ENCODE measurements at places on chromosomes 13 and 19.
A peak's percentile ranks its signal among the peaks of the same experiment; 100 is the strongest.

GRCh38 chr13:63501702-63502101 lies 2086.1 kb upstream of the PCDH20 start:
- DNase-seq, result no peak

DNA sequence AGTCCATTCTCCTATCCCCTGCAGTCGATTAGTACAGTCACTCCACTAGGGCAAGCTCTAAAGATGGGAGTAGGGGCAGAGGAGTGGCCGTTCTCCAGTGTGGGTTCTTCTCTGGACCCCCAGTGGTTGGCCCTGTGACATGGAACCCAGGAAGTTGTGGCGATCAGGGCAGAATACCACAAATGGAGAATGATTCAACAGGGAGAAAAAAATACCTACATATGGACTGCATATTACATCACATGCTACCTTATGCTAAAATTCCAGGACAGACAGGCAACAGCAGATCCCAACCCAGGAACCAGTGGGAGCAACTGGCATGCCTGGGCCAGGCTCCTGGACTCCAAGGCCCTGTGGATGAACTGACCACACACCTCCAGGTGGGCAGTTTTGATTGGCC lies 20.4 kb downstream of the POU2F2 start:
- DNase-seq, result no peak

GRCh38 chr13:114109641-114110041 lies 22.8 kb downstream of the RASA3 start:
- DNase-seq, result no peak

DNA sequence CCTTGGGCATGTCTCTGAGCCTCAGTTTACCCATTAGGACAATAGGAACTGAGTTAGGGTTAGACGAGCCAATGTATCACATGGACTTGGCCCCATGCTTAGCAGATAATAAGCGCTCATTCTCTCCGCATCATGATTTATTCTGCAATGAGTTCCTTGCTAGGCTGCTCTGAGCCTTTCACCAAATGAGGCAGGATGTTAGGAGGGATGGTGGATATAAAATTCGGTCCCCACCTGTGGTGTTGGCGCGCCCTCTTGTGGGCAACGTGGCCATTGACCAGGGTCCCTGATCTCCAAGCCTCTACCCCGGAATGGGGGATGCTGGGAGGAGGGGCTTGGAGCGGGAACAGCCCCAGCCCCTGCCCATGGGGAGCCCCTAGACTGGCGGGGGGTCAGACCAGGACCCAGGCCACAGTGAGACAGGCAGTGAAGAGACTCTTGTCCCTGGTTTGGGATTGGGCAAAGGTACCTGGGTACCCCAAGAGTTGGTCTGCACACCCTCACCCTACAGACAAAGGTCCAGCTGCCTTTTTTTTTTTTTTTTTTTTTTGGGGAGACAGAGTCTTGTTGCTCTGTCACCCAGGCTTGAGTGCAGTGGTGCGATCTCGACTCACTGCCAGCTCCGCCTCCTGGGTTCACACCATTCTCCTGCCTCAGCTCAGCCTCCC lies 43.9 kb downstream of the CERS4 start:
- peak; percentile 65 for DNase-seq

GRCh38 chr13:107373551-107373950 lies 805.6 kb upstream of the ARGLU1 start:
- DNase-seq, result no peak

DNA sequence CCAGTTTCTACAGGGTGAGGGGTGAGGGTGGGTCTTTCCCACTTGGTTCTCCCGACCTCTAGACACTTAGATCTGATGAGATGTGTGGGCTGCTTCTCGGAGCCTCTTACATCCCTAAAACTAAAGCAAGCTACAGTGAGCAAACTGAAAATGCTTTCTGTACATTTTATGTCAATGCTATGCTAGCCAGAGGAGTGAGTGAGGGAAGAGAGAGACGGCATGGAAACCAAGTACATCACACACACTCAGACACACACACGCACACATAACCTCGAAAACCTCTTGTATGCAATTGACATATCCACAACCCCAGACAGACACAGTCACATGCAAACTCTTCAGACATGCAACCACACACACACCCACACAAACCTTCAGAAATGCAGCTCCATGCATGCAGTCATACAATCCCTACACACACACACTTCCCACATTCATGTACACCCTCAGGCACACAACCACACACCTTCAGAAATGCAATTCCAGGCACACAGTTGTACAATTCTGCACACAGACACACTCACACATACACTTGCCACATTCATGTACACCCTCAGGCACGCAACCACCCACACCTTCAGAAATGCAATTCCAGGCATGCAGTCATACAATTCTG lies 1.4 kb downstream of the SLC1A6 start:
- DNase-seq, result no peak

DNA sequence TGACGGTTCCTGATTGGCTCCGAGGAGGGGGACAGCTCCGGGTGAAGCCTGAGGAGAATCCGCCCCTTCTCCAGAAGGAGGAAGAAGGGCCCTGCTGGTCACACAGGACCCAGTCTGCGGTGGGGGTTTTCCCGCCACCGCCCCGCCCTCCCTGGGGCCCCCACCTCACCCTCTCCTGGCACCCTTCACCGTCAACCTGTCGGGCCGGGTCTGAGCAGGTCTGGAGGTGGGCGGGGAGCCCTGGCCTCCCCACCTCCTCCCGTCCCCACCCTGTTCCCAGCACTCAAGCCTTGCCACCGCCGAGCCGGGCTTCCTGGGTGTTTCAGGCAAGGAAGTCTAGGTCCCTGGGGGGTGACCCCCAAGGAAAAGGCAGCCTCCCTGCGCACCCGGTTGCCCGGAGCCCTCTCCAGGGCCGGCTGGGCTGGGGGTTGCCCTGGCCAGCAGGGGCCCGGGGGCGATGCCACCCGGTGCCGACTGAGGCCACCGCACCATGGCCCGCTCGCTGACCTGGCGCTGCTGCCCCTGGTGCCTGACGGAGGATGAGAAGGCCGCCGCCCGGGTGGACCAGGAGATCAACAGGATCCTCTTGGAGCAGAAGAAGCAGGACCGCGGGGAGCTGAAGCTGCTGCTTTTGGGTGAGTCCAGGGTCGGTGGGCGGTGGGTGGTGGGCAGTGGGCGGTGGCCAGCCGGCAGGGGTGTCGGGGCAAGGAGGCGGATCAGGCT lies at the start of gene GNA15:
Gene GNA15, plus strand, starts transcription at position 73 of the 723 bp plus-strand sequence. Its CDS starts 418 bp downstream, at position 491.
- peak; percentile 13 for DNase-seq

Data from activated T-helper 1 cell treated with Interleukin-2 at 50 U/mL for 16 hours (primary cell).